Activated CD8-positive, alpha-beta memory T cell treated with anti-CD3 and anti-CD28 coated beads for 1 hour (primary cell): ENCODE measurements at places on chromosomes 4 and X.

DNA sequence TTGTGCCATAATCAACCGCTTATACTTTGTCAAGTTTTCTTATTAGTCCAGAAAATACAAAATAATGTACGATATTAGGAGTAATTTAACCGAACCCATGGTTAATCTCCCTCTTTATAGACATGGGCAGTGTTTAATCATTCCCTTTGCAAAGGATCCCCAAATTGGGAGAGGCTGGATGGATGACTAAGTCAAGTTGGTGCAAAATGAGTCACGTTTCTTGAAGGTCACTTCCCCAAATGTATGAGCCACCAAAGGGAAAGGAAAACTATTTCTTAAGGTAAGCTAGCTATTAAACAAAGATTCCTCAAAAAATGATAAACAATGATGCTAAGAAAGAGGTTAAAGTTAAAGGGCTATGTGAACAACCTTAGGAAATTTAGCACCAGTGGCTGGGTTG, 17.5 kb downstream of the MAML3 start:
- DNase-seq = no peak

DNA sequence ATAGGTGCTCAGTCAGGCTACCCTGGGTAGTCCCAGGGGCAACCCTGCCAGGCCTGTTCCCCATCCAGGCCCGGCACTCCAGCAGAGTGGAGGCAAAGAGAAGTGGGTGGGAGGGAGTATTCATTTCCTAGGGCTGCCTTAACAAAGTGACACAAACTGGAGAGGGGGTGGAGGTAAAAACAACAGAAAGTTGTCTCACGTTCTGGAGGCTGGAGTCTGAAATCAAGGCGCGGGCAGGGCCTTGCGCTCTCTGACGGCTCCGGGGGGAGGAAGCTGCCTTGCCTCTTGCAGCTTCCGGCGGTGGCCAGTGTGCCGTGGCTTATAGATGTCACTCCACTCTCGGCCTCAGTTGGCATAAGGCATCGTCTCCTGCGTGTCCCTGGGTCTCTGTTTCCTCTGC, 90.8 kb downstream of the DCTD start:
- DNase-seq = no peak

- DNase-seq = no peak
Measured at GRCh38 chr4:87088186-87088585, 132.2 kb downstream of the KLHL8 start.

DNA sequence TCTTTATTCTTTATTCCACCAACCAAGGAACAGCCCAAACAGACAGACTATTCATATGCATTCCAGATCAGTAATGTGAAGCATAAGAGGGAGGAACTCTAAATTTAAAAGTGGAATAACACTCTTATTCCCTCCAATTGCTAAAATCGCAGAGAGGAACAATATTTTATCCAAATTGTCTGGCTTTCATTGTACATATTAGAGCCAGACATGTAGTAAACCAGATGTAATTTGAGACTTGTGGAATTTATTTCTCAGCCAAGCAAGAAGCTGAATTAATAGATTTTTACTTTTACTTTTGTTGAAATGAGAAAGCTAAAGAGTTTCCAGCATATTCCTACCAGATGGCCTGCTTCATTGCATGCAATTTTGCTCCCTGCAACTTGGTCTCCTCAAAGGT, 674.6 kb upstream of the SLIT2 start:
- DNase-seq = no peak

GRCh38 chr4:122104184-122104583, 47.9 kb upstream of the BLTP1 start:
- no peak for DNase-seq

GRCh38 chr4:73347497-73347896, 56.6 kb upstream of the ALB start:
- no peak for DNase-seq

GRCh38 chr4:150949943-150950342, 65.1 kb downstream of the LRBA start:
- no peak for DNase-seq

- DNase-seq = no peak
Measured at GRCh38 chrX:104987063-104987462, 233.4 kb downstream of the TEX13A start.

GRCh38 chr4:158051401-158052235, 121.2 kb downstream of the GASK1B start:
- DNase-seq = no peak

- no peak for DNase-seq
Measured at GRCh38 chrX:109742722-109743121, 9.7 kb upstream of the ACSL4 start.

DNA sequence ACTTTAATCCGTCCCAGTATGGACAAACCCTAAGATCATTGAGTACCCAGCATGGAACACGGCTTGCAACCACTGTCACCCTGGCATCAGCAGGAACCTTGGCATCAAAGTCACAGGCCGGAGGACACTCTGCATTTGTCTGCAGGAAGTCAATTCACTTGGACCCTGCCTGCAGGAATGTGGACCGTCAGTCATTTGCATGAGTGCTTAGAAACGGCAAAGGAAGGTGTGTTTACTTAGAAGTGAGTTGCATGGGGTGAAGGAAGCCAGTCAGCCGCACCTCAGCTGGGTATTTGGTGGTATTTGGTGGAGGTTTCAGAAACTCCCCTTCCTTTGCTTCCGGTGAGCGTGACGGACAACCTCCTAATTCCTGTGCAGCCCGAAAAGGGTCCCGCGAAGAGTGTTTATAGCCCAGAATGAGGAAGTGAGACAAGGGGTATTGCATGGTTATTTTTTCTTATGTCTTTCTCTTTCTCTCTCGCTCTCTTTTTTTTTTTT, 15.5 kb downstream of the P2RY8 start:
- DNase-seq = no peak

- DNase-seq = no peak
Measured at GRCh38 chr4:42412251-42412650, 15.0 kb downstream of the SHISA3 start.

DNA sequence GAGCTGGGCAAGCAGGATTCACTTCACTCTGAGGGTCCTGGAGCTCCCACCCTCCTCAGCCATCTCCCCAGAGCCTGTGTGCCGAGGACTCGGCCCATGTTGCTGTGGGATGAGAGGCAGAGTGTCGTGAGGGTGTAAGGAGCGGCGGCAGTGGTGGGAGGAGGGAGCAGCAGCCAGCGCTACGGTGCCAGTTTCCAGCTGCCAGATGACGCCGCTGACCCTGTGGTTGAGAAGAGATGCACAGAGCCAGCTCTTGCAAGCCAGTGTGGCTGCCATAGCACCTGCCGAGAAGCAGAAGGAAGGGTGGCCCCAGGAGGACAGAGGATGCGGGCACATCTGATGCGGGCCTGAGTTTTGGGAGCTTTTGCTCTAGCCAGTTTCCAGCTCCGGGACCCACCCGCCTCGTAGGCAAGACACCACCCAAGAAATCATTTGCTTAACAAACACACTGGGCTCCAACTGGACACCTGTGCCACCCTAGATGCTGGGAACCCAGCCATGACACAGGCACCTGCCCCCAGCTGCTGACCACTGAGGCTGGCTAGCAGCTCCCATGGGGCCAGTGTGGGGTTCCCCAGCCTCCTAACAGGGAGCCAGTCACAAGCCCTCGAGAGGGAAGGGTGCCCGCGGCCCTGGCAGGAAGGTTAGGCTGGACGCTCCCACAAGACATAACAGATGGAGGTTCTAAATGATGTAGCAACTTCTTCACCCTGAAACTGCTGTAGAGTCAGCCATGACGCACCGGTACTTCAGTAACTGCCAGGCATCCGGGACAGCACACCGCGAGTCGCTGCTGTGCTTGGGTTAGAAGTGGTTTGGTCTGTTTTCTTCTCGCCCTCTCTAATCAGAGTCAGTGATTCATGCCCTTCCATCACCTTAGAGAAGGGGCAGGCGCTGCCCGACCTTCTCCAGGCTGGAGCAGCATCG, 8.9 kb downstream of the MSANTD1 start:
- no peak for DNase-seq

GRCh38 chrX:18898492-18898891, 85.4 kb downstream of the PHKA2 start:
- DNase-seq = no peak

- no peak for DNase-seq
Measured at GRCh38 chrX:35439692-35440091, 358.4 kb upstream of the MAGEB16 start.

GRCh38 chrX:133660281-133660680, 245.0 kb upstream of the GPC4 start:
- DNase-seq = no peak

- DNase-seq = no peak
Measured at GRCh38 chr4:79498282-79498681, 90.3 kb upstream of the GK2 start.

DNA sequence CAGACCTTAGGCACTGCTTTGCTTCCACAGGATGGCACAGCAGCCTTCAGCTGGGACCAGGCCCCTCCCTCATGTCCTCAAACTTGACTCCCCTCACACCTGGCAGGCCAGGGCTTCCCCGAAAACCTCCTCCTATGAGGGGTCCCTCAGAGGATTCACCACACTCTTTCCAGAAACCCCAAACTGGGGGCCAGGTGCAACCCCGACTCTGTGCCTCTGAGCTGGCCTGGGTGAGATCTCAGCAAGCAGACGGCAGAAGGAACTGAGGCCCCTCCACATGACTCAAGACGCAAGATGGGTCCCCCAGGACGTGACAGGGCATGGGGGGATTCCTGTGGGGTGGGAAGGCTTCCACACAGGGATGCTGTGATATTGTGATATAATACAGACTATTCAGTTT, 6.2 kb downstream of the HCFC1 start:
- no peak for DNase-seq

DNA sequence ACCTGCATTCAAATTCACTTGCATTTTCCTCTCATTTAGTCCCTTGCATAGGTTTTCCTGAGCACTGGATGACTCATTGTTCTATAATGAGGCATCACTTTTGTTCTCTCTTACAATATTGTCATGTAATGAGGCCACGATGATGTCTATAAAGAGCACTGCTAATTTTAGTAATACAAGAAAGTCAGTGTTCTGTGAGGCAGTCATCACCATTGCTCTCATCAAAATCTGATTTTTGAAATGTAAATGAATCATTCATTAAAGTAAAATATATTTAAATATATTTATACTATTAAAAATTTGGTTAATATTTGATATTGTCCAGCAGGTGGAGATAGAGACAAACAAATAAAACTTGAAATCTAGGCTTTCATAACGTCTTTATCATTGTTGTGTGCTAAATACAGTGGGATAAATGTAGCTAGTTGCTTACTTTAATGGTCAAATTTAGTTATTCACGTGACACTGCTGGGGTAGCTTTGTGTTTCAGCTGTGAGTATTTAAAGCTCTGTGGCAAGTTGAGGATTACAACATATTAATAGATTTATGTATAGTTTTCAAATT, 15.4 kb downstream of the HMGB2 start:
- DNase-seq = no peak

- no peak for DNase-seq
Measured at GRCh38 chr4:78612398-78613178, 61.0 kb downstream of the ANXA3 start.

DNA sequence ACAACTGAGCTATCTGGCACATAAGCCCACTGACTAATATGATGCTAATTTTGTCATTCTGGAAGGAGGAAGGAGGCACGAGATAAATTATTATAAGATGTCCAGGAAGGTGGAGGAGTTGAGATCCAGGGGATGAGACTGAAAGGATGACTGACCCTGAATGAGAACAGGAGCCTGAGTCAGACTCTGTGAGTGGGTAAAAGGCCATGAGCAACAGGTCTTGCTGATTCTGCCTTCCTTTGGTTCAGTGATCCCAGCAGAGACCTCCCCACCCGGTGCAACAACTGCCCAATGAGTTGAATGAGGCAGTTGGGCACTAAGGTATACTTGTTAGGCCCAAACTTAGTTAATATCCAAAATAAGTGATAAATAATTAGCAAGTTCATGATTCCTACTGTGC, 238.1 kb upstream of the GPC4 start:
- no peak for DNase-seq

- DNase-seq = no peak
Measured at GRCh38 chrX:110914281-110914680, 118.7 kb upstream of the CHRDL1 start.

DNA sequence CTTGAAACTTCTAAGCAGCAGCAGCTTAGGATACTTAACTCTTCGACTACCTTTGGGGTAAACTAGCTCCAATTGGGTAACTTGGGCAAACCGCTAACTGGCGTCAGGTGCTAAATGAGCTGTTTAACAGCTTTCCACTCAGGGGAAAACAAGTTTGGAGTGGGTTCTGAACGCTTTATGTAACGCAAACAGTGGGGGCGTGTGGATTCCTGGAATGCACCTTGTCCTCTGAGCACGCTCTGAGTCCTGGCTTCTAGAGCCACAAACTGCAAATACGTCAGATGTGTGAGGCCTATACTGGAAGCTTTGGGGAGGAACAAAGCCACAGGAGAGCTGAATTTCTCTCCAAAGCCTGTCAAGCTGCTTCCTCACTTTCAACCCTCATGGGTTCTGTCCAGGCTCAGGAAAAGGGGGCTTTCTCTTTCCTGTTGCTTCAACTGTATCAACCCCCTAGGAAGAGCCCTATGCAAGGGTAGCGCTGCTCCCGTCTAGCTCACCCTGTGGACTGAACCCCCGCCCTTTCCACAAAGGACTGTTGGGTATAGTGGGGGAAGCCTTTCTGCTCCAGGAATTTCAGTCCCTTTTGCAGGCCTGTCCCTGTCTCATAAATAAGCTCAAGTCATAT, 4.5 kb upstream of the WDR1 start:
- no peak for DNase-seq

DNA sequence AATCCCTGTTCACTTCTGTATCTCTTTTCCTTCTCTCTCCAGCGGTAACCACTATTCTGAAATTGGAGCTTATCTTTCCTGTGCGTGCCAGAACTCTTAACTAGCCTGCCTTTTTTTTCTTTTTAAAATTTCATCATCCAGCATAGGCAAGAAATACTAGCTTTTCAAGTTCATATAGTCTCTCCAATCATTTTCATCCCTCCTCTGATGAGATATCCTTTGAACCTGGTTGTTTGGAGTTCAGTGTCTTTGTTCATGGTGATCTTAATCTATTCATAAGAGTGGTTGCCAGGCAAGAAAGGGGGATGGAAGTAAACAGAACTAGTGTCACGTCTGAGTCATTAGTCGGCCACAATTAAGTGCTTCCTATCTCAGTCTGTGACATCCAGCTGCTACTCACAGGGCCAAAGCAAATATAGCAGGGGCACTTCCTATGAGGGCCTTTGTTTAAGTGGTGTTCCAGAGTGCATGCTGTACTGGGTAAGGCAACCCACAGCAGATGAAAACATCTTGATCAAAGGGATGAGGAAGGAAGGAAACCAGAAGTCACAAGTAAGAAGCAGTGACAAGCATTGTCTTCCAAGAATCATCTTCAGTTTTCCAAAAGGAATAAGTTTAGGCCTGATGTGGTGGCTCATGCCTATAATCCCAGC, 56.4 kb upstream of the XIAP start:
- DNase-seq = no peak
